ENCODE measurements at places on chromosomes 1 and 21.

DNA sequence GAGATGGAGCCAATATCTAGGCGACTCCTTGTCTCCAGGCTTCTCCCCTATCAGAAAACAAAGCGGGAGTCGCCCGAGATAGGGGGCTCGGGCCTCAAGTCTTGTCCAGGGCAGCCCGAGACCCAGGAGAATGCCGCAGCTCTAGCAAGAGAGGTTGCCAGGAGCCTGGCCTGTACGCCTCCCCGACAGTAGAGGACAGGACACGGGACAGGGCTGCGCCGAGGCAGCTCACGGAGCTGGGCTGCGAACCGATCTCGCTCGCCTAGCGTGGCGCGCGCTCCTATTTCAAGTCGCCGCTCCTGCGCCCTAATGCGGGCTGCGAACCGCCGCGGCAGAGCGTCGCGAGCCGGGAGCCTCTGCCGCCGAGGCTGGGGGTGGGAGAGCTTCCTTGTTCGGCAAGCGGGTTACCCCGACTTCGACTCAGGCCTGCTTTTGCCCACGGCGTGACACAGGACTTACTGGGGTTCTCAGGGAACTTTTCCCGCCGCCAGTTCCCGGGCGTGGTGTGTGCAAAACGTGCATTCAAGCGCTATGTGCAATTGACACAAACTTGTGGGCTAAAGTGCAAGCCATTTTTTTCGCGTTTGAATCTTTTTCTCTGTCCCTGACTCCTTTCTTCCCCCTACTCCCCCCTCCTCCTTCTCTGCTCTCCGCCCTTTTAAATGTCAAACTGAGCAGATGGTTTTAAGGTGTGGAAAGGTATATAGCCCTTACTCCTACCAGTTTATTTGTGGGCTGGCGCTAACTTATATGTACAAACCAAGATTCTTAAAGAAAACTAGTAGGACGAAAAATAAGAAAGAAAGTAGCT is 2.4 kb upstream of the PROX1 start:
- DNase-seq = no peak

GRCh38 chr1:181551249-181551648 is 67.9 kb downstream of the CACNA1E start:
- DNase-seq = peak; percentile 52

GRCh38 chr1:39949891-39950290 is 5.1 kb upstream of the MFSD2A start:
- DNase-seq = no peak

DNA sequence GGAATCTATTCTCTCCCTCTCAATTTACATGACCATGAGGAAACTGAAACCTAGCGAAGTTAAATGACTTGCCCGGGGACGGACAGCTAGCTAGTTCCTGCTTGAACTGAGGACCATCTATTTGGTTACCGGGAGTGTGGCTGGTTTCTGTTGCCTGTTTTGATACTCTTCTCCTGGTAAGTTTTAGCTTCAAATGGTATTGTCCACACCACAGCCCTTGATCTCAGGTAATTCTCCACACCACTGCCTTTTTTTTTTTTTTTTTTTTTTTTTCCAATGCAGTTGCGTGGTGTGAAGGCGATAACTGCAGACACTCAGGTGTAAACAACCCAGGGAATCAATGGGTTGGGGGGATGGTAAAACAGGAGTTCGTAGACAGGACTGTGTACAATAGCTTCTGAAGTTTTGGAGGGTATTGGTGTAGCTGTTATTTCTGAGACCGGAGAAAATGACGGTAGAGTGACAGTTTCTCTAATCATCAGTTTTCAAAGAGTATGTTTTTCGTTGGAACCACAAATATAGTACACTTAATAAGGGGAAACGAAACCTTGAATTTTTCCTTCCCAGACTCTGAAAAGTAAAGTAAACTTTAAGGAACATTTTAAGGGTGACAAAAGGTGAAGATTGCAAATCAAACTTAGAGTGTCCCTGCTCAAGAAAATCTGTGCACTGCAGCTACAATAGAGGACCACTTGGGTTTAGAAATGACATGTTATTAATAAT is 125.3 kb upstream of the CACYBP start:
- DNase-seq = peak; percentile 52

DNA sequence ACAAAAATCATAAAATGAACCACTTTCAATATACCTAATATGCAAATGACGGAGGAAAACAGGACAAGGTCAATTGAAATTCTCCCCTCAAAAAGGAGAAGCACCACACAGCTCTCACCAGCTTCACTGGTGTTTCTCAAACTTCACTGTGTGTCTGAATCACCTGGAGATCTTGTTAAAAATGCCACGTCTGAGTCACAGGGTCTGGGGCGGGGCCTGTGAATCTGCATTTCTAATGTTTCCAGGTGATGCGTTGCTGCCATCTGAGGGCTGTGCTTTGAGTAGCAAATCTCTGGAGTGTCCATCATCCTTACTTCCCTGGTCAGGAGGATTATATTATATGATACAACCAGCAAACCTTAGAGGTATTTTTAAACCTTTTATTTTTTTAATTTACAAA is 9.0 kb downstream of the CLDN19 start:
- DNase-seq = no peak

All from pons (tissue), 1 donor.